Natural killer cell (primary cell): ENCODE measurements at places on chromosomes 4 and X. TPM values are rescaled to one million over a fixed set of nuclear protein-coding genes. Genes with fewer than 3 reads are reported as not detected.

GRCh38 chr4:4697584-4697983 is 155.7 kb upstream of the STX18 start:
- DNase-seq, result no peak

- DNase-seq, result no peak
Observed at GRCh38 chrX:9789555-9789954, 3.3 kb downstream of the SHROOM2 start.

- DNase-seq, result no peak
Observed at GRCh38 chrX:69027181-69028005, 137.9 kb downstream of the PJA1 start.

TKTL2 gene
- total RNA-seq, result not detected

- no peak for DNase-seq
Observed at GRCh38 chr4:34158878-34159277, 2085.4 kb downstream of the ARAP2 start.

- no peak for DNase-seq
Observed at GRCh38 chr4:33930497-33930896, 2313.8 kb downstream of the ARAP2 start.

GRCh38 chr4:48037117-48037462 is 20.5 kb downstream of the NIPAL1 start:
- DNase-seq, result no peak

GRCh38 chr4:136392576-136392975 is 1139.7 kb downstream of the PCDH18 start:
- DNase-seq, result no peak

- no peak for DNase-seq
Observed at GRCh38 chr4:100356172-100356571, 161.7 kb downstream of the EMCN start.

KIAA1210 gene
- total RNA-seq, result not detected

GRCh38 chr4:164251257-164251656 is 502.7 kb upstream of the SMIM31 start:
- no peak for DNase-seq

FGF16 gene
- total RNA-seq, result not detected

DNA sequence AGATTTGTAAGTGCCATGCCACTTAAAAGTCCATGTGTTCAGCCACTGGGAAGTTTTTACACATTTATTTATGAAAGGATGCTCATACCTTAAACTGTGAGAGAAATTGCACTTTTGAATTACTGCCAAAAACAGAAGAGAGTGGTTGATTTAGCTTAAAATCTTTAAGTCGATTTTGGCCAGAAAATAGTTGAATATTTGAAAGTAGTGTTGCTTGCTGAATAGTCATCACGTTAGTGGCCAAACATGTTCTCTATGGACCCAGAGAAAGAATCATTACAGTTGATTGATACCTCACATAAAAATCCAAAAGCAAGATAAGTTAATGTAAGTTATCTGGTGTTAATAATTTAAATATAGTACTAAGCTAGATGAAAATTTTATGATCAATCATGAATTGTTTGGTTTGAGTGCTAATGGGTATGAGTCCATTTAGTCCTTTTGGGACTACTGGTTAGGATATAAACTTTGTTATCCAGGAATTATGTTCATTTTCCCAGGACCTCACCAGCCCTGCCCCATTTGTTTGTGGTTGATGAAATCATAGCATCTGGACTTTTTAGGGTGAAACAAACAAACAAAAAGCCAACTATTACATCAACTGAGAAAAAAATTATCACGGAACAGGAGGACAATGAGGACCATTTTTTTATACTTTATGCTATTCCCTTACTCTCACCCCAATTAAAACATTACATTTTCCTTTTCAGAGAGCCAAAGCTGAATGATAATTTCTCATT is 6.3 kb downstream of the GIMD1 start:
- no peak for DNase-seq

DNA sequence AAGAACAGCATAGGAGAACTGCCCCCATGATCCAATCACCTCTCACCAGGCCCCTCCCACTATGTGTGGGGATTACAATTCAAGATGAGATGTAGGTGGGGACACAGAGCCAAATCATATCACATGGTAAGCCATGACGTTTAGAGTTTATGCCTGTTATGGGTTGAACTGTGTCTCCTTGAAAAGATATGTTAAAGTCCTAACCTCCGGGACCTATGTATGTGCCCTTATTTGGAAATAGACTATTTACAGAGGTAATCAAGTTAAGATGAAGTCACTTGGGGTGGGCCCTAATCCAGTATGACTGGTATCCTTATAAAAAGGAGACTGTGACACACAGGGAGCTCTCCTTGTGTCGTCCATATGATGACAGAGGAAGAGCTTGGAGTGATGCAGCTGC is 25.2 kb upstream of the SLC2A9 start:
- no peak for DNase-seq

PPBP gene
- total RNA-seq, result 171 TPM

DNA sequence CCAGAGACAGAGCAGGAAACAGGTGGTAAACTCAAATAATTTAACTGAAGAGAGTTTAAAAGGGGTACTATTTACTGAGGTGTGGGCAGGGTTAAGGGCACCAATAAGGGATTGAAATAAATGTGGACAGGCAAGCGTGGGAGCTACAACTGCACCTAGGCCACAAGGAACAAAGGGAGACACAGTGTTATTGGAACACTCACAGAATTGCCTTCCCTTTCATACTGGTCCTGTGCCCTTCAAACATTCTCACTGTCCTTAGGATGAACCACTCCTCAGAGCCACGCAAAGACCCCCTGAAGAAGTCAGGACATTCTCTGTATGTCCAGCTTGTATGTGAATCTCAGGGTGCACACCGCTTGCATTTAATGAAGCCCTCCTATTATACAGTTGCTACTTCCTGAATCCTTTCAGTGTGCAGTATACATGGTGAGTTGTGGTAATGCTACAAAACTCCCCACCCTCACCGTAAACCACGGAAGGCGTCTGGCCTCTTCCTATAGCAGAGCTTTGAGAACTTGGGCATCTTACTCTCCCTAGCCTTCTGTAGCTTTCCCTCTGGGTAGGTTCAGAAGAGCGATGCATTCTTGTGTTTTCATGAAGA is 9.6 kb upstream of the MRPL1 start:
- DNase-seq, result peak; percentile 92

GRCh38 chr4:148034813-148035212 is 302.9 kb downstream of the ARHGAP10 start:
- no peak for DNase-seq

DNA sequence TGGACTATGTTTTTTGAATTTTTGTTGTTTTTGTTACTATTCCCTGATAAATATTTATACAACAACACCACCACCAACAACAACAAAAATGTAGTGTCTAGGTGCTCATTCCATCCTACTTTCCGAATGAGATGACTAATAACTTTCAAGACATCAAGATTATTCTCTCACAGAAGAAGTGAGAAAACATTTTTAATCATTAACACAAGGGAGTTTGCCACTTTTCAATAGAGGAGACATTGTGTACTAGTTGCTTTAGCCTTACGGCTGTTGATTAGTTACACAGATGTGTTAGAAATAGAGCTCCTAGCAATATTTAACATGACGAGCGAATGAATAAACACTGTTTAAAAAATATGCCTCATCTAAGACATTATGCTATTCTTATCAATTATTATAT is 898.8 kb downstream of the C4orf33 start:
- DNase-seq, result no peak
